ENCODE measurements at places on chromosomes 12 and 14.
A peak's percentile ranks its signal among the peaks of the same experiment; 100 is the strongest.

- DNase-seq: no peak
Observed at GRCh38 chr12:132262256-132263060, 66.9 kb downstream of the GALNT9 start.

DNA sequence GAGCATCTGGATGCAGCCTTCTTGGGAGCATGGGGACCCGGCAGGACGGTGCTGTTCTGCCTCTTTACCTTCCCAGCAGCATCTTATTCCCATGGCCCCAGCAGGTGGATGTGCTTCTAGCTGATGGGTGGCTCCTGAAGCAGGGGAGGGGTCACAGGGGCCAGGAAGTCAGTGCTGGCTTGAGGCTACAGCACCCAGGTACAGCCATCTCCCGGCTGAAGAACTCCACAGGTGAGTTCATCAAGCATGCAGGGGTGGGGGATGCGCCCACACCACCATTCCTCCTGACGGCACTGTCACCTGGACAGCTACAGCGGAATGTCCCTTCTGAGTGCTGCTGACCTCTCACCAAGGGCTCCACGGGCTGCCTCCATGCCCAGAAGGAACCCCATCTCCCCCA is 57.3 kb downstream of the BCL11B start:
- DNase-seq: no peak

DNA sequence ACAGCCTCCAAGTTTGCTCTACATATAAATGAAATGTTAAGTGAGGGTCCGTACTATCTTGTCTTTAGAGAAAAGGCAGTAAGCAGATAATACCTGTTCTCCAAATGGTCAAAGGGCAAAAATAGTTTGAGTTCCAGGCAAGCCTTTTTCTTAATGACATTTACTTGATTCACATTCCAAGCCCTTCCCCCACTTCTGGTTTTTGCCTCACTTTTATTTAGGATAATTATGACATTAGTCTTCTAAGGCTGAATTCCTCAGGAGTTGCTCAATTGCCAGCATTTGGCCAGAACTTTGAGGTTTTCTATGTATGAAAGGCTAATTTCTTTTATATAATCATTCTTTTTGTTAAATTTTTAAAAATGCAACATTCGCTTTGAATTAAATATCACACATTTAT is 62.5 kb upstream of the DUSP6 start:
- DNase-seq: no peak

GRCh38 chr12:120466560-120467315 is 2.8 kb downstream of the SRSF9 start:
- no peak for DNase-seq

GRCh38 chr12:49296034-49296835 is 1.3 kb downstream of the PRPH start:
- DNase-seq: peak; percentile 48

GRCh38 chr12:450438-450837 is 9.3 kb upstream of the B4GALNT3 start:
- DNase-seq: no peak

- no peak for DNase-seq
Observed at GRCh38 chr12:101928556-101928955, 51.2 kb downstream of the DRAM1 start.

- DNase-seq: no peak
Observed at GRCh38 chr12:108914121-108914531, 34.2 kb downstream of the DAO start.

DNA sequence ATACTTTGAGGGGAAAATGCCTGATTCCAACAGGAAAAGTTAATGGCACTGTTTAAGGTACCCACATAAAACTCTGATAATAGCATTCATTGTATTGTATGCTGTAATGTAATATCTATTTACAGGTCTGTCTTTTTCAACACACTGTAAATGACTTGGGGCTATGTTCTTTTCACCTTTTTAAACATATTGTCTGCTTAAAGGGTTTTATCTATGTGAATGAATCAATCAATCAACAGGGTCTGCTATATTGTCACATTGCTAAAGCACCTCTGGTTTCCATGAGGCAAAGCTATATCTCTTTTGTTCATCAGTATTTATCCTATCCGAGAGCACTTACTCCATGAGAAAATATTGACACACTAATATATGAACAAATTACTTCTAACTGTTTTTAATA is 288.0 kb downstream of the SLC6A15 start:
- DNase-seq: no peak

- DNase-seq: no peak
Observed at GRCh38 chr12:116958402-116959197, 47.9 kb downstream of the FBXW8 start.

DNA sequence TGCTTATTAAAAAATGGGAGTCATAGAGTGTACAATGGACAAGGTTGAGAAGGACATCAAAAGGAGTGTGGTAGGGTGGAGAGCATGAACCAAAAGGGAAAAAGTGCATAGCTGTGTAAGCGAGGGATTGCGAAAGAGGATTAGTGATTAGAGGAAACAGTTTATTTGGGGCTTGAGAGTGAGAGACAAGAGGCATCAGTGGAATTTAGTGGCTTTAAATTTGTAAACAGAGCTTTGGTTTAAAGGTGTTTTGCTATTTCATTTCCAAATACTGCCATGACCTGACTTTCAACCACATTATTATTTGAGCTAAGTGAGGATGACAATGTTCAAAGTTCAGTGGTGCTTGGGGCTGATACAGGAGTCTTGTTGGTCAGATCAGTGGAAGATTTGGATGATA is 53.4 kb downstream of the SLC16A7 start:
- no peak for DNase-seq

- no peak for DNase-seq
Observed at GRCh38 chr12:28540324-28540714, 350.1 kb downstream of the CCDC91 start.

GRCh38 chr12:86193931-86194330 is 62.3 kb downstream of the MGAT4C start:
- no peak for DNase-seq

DNA sequence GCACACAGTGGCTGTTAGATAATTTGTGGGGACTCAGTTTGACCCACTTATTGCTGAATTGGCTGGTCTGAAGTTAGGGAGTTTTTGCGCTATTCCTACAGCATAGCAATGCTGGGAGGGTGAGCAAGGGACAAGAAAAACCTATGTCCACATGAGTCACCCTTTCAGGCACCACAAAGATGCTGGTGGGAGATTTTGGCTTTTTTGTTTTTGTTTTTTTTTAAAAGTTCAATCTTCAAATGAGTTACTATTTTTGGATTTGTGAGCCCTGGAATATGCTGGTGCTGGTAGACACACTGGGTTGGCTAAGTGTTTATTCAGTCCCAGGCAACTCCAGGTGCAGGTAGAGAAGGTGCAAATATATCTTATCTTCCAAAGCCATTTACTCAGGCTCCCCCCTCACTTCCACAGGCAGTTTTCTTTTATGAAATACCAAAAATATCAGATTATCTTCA is 143.4 kb downstream of the BTG1 start:
- DNase-seq: no peak

- no peak for DNase-seq
Observed at GRCh38 chr12:2259369-2259768, 206.6 kb downstream of the CACNA1C start.

DNA sequence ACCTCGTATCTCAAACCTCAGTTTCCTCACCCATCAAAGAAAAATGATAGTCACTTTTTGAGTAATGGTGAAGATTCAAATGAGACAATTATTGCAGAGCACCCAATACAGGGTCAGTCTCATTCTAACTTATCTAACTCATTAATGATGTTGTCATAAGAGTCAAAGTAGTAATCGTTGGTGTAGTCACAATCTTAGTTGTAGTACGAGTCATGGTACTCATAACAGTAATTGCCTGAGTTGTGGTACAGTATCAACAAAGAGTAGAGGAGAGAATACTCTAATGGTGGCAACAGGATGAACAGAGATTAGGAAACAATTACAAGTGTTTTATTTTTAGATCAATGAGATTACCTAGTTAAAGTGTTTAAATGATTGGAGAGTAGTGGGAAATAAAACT is 93.6 kb upstream of the TMTC2 start:
- DNase-seq: no peak

DNA sequence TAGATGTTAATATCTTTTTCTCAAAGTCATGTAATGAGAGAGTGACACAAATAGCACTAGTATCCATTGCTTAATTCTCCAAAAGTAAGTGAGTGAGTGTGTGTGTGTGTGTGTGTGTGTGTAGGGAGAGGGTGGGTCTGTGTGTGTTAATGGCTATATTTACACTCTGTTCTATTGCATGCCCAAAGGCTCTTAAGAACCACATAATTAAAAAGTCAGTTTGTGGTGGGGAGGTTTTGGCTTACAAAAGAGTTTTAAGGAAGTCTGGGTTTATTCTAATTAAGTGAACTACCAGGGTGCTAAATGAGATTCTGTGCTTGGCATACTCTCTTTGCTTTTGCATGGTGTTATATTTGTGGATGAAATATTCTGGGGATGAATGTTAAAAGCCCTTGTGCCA is 1897.6 kb upstream of the FLRT2 start:
- no peak for DNase-seq

DNA sequence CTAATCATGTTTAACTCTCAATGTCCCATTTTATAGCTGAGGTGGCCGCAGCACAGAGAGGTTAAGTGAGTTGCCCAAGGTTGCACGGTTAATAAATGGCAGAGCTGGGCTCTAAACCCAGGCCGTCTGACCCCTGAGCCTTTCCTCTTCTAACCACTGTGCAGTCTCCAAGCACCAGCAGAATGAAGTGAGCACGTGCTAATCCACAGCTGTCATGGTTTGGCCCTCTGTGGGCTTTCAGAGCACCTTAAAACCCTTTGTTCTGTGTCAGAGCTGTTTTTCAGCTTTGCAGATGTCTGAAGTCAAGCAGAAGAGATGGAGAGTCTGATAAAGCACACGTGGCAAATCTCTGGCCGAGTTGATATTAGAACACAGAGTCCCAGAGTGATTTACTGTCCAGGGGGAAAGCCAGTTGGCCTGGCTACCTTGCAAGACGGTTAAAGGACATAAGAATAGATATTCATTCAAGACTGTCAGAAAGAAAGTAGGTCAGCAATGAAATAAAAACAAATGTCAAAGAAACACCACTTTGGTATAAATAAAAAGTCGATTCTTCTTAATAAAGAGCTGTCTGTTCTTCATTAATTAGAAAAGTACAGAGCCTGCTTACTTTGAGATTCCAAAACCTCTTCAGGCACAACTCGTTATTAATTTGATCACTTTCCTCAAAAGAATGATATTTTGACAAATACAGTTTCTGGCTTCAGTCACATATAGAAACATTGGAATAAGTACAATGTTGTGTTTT is 107.3 kb downstream of the CRADD start:
- no peak for DNase-seq

- no peak for DNase-seq
Observed at GRCh38 chr12:40238266-40238902, 13.6 kb downstream of the LRRK2 start.

GRCh38 chr14:32513571-32514009 is 184.5 kb downstream of the AKAP6 start:
- no peak for DNase-seq

- no peak for DNase-seq
Observed at GRCh38 chr12:1533205-1533601, 61.2 kb downstream of the FBXL14 start.

GRCh38 chr14:70640938-70641547 is 673 bp upstream of the TTC9 start:
- peak; percentile 25 for DNase-seq

DNA sequence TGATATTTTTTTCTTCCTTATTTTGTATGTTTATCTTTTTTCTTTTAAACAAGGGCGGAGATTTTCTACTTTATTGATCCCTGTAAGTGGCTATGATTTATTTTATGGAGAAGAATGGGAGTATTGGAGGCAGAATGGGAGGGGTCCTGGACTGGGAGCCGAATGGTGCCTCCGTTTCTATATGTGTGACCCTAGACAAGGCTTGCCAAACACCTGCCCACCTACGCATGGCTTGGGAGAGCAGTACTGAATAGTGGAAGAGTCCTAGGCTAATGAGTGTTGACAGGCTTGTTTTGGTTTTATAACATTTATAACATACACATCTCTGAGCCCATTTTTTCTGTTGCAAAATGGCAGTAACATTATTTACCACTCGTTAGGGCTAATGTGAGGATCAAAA is 29.0 kb downstream of the STK38L start:
- DNase-seq: no peak

- no peak for DNase-seq
Observed at GRCh38 chr12:28025821-28026505, 53.4 kb upstream of the PTHLH start.

DNA sequence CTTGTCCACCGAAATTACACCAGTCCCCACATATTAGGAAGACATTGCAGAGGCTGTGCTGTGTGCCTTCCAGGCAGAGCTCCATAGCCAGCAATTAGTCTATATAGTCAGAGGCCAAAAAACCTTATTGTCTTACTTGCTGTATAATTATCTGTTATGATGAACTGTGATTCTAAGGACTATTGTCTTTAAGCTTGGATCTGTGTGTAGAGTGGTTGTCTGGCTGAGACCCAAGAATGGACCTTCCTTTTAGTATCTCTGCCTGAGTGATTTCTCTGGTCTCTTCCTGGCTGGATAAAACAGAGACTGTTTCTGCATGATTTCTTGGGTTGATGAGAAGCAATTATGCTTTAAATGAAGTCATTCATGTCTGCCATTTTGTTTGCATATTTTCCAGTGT is 465.3 kb downstream of the PRKD1 start:
- no peak for DNase-seq

DNA sequence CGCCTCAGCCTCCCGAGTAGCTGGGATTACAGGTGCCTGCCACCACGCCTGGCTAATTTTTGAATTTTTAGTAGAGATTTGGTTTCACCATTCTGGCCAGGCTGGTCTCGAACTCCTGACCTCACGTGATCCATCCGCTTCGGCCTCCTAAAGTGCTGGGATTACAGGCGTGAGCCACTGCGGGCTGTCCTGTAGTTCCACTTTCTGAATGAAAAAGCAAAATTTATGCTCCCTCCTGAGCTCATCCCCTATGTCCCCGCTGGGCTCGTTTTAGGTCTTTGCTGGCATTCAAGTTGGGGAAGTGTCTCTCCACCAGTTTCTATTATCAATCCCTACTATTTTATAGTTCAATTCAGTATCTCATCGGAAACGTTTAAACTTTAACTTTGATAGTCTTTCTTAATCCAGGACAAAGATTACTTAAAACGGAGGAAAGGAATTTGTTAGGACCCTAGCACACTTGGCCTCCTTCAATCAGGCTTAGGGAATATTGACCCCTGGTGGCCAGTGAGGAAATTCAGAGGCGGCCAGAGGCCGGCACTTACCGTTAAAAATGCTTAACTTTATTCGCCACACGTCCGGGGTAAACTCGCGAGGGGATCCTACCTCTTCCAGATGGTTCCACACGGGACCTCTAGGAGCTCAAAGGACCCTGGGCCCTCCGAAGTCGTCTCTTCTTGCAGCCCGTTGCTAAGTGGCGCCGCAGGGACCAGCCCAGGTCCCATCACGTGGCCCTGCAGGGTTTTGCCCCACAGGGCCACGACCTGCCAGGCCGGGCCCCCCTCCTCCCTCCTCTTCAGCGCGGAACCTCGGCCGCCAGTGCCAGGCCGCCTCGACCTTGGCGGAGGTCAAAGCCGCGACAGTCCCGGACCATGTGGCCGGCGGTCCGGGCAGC is 11.4 kb upstream of the DNAL1 start:
- DNase-seq: peak; percentile 46

- no peak for DNase-seq
Observed at GRCh38 chr14:105151084-105151837, 17.3 kb downstream of the JAG2 start.

GRCh38 chr12:62282057-62282774 is 22.0 kb downstream of the USP15 start:
- DNase-seq: no peak

GRCh38 chr14:68047906-68048305 is 228.3 kb downstream of the RAD51B start:
- DNase-seq: no peak

Measured in activated T-cell treated with anti-CD3 and anti-CD28 coated beads for 4 hours (primary cell).